ENCODE measurements at places on chromosomes 4 and X.

DNA sequence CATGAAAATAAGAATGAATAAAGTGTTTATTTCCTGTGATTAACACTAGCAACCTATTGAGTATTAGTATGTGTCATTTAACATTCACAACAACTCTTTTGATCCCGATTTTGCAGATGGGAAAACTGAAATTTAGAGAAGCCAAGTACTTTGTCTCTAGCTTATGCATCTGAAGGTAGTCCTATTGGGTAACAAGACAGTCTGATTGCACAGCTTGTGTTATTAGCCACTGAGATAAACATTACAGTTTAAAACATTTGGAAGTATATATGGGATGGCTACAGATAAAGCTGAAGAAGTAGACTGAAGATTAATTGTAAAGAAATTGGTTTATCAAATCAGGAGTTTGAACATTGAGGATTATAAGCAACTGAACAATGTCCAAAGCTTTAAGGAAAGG, 99.6 kb upstream of the PDE5A start:
- no peak for DNase-seq

- DNase-seq, result no peak
Observed at GRCh38 chr4:10283761-10284160, 167.2 kb upstream of the WDR1 start.

GRCh38 chr4:68272860-68273259, 27.4 kb upstream of the TMPRSS11B start:
- DNase-seq, result no peak

DNA sequence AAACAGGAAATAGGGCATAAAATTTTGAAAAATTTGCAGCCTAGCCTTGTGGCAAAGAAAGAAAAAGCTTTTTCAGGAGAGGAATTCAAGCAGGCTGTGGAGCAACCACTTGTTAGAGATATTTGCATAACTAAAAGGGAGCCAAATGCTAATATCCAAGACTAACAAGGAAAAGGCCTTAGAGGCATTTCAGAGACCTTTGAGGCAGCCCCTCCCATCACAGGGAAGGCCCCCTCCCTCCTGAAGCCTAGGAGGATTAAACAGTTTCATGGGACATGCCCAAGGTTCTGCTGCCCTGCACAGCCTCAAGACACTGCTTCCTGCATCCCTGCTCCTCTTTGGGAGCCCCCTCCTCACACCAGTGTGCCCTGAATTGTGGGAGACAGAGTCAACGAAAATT, 275.4 kb upstream of the SFRP2 start:
- no peak for DNase-seq

GRCh38 chr4:62640296-62640695, 1440.2 kb downstream of the ADGRL3 start:
- DNase-seq, result no peak

DNA sequence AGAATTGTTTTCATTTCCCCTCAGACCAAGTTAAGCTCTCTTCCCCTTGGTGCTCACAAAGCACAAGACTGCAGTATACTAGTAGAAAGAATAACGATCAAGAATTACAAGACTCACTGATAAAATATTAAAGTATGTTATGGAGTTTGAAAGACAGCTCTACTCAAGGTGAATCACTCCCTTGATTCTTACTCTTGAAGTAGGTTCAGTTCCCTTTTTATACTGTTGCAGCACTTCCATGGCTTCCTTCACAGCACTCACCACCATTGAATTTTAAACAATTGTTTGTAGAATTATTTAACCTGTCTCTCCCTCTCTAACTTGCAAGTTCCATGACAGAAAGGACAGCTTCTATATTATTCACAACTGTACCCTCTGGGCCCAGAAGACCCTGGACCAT, 42.2 kb downstream of the CASK start:
- DNase-seq, result no peak

DNA sequence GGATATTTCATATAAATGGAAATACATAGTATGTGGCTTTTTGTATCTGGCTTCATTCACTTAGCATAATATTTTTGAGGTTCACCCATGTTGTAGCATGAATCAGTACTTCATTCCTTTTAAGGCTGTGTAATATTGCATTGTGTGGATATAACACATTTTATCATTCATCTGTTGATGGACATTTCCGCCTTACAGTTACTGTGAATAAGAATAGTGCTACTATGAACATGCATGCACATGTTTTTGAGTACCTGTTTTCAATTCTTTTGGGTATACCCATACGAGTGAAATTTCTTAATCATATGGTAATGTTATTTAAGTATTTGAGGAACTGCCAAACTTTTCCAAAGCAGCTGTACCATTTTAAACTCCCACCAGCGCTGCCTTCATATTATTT, 539.6 kb upstream of the DIPK2B start:
- DNase-seq, result no peak

Data from NCI-H345 (cell line).